GM23338 (cell line): ENCODE measurements at places on chromosomes 6 and 20. TPM values are rescaled to one million over a fixed set of nuclear protein-coding genes. Genes with fewer than 3 reads are reported as not detected.

Gene MEP1A
- not detected in 2 replicates for total RNA-seq

Gene PXDC1
- 1.7 and 1.8 TPM in 2 replicates for total RNA-seq

Gene SOD2
- 73.0 and 97.0 TPM in 2 replicates for total RNA-seq

Gene SAMD5
- total RNA-seq: 0.03 and 0.08 TPM in 2 replicates

DNA sequence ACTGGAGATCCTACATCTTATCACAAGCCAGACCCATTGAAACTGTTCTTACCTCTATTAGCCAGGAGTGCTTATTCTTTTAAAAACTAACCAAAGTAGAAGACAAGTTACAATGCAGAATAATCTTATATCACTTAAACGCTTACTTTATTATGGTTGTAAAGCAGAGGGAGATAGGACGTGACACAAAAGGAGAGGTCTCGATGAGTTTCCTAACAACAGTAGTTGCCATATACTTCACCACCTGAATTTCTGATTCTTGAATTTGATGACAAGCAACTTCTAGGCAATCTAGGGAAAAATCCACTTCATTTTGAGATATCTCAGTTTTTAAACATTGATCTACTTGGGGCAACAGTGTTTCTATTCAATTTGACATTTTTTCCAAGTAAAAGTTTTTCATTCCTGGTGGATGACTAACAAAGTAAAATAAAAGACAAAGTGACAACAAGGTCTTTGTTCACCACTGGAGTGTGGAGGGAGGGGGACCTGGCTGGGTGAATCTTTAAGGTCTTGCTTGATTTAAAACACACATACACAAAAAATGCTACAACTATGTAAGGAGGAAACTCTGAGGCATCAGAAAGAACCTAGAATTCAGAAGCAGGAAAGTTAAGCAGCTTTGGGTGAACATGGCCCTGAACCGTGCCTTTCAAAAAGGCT, 110.9 kb downstream of the SMLR1 start:
- H3K4me3 ChIP-seq: no peak overlapping the region
- H3K4me1 ChIP-seq: peaks cover 23% of the 10 kb centered on the region
- no peaks in the 10 kb centered on the region for H3K36me3 ChIP-seq

DNA sequence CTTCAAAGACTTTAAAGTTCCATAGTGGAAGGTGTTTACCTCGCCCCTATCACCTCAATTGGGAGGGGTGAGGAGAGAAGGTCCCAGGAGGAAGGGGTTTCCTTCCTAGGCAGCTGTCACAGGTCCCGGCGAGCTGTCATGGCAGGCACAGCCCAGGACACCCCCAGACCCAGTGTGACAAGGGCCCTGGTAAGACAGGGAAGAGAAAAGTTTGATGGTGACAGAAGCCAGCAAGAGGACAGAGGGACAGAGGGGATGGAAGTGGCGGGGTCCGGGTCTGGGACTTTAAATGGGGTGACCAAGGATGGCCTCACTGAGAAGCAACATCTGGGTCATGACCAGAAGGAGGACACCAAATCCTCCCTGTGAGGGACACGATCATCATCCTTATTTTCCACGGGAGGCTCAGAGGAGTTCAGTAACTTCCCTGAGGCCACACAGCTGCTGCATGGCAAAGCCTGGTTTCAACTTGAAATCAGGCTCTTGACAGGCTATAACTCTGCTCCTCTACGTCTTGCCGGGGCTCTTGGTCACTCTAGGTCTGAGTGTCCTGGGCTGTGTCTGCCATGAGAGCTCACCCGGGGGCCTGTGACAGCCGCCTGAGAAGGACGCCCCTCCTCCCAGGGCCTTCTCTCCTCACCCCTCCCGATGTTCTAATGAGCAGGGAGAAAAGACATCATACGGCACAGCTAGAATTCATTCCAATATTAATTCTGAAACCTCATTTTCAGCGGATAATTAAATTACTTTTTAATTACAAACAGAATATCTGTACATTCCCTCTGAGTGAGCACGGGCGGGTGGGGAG, 222.2 kb downstream of the PREX1 start:
- no peak overlapping the region for H3K4me3 ChIP-seq
- no peak for DNase-seq
- H3K27me3 ChIP-seq: no peaks in the 10 kb centered on the region
- no peaks in the 10 kb centered on the region; the same call in 1 of the 2 replicates for H3K4me1 ChIP-seq
- H3K36me3 ChIP-seq: no peaks in the 10 kb centered on the region

GRCh38 chr6:107121266-107121665, 6.0 kb upstream of the BEND3 start:
- no peaks in the 10 kb centered on the region for H3K27me3 ChIP-seq
- peaks cover 16% of the 10 kb centered on the region for H3K4me1 ChIP-seq
- no peak for DNase-seq
- H3K27ac ChIP-seq: no peak overlapping the region

DNA sequence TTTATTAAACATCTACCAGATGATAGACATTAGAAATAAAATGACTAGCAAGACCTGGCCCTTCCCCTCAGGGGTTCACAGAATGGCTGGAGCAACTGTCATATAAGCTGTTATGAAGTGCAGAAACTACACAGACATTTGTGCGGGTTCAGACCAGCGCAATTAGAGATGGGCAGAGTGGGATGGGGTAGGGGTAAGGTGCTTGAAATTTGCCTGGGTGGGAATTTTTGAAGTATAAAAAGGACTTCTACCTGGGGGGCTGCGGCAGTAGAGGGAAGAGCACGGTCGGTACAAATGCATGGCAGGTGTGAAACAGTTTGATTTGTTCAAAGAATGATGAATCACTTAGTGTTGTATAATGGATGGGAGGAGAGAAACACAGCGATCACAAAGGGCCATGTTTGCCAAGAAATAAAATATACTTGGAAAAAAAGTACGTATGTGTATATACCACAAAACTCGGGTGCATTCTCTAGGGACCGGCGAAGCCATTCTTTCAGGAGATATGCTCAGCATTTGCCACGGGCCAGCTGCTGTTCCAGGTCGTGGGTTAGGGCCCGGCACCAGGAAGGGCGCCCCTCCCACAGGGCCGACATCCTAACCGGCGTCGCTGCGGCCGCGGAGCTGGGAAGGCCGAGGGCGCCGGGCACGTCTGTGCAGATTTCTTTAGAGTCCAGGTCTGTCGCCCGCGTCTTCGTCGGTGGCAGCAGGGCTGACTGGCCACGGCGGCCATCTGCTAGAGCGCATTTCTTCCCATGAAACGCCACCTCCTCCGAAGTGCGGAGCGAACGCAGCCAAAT, 809 bp upstream of the NOL7 start:
- peak; percentile 62 for DNase-seq
- H3K27ac ChIP-seq: peak overlapping the region; percentile 81; the same call in 1 of the 2 replicates
- peaks cover 17% of the 10 kb centered on the region; the same call in 1 of the 2 replicates for H3K36me3 ChIP-seq
- H3K4me1 ChIP-seq: peaks cover 14% of the 10 kb centered on the region
- no peaks in the 10 kb centered on the region for H3K27me3 ChIP-seq

GRCh38 chr20:9093218-9093957, 24.5 kb downstream of the PLCB4 start:
- H3K4me3 ChIP-seq: no peak overlapping the region
- H3K27ac ChIP-seq: no peak overlapping the region
- H3K4me1 ChIP-seq: peaks cover 13% of the 10 kb centered on the region; the same call in 1 of the 2 replicates
- no peak for DNase-seq

GRCh38 chr6:127058027-127058426, 60.4 kb upstream of the RSPO3 start:
- no peak for DNase-seq
- H3K4me1 ChIP-seq: no peaks in the 10 kb centered on the region
- no peak overlapping the region for H3K4me3 ChIP-seq
- no peaks in the 10 kb centered on the region for H3K36me3 ChIP-seq
- H3K27ac ChIP-seq: no peak overlapping the region
- no peaks in the 10 kb centered on the region for H3K27me3 ChIP-seq

- 0 out of 2 replicates have a peak overlapping the region, but pooled peaks have one; percentile 9 for H3K27ac ChIP-seq
- no peaks in the 10 kb centered on the region for H3K27me3 ChIP-seq
- DNase-seq: no peak
- peaks cover 21% of the 10 kb centered on the region for H3K4me1 ChIP-seq
- peaks cover 8% of the 10 kb centered on the region; the same call in 1 of the 2 replicates for H3K36me3 ChIP-seq
These were observed 45.3 kb upstream of the DSN1 start for GRCh38 chr20:36818861-36819260.

- H3K4me1 ChIP-seq: peaks cover under 1% of the 10 kb centered on the region; the same call in 1 of the 2 replicates
- no peak overlapping the region for H3K4me3 ChIP-seq
- H3K36me3 ChIP-seq: no peaks in the 10 kb centered on the region
- H3K27ac ChIP-seq: no peak overlapping the region
- DNase-seq: peak; percentile 72
- no peaks in the 10 kb centered on the region for H3K27me3 ChIP-seq
These were observed 610.3 kb downstream of the RNF144B start for GRCh38 chr6:18997375-18997826.

DNA sequence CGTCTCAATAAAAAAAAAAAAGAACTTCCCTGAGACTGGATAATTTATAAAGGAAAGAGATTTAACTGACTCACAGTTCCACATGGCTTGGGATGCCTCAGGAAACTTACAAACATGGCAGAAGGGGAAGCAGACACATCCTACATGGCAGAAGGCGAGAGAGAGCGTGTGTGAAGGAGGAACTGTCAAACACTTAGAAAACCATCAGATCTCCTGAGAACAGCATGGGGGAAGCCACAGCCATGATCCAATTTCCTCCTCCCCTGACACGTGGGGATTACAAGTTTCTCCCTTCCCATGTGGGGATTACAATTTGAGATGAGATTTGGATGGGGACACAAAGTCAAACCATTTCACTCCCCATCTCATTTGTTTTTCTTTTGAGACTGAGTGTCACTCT, 46.6 kb upstream of the TFAP2C start:
- H3K4me3 ChIP-seq: no peak overlapping the region
- no peak overlapping the region for H3K27ac ChIP-seq
- no peak for DNase-seq
- H3K4me1 ChIP-seq: no peaks in the 10 kb centered on the region
- H3K36me3 ChIP-seq: no peaks in the 10 kb centered on the region

- no peaks in the 10 kb centered on the region for H3K4me1 ChIP-seq
- no peak for DNase-seq
- no peak overlapping the region for H3K27ac ChIP-seq
- H3K27me3 ChIP-seq: no peaks in the 10 kb centered on the region
These were observed 37.1 kb downstream of the TNFAIP3 start for GRCh38 chr6:137903933-137904821.

DNA sequence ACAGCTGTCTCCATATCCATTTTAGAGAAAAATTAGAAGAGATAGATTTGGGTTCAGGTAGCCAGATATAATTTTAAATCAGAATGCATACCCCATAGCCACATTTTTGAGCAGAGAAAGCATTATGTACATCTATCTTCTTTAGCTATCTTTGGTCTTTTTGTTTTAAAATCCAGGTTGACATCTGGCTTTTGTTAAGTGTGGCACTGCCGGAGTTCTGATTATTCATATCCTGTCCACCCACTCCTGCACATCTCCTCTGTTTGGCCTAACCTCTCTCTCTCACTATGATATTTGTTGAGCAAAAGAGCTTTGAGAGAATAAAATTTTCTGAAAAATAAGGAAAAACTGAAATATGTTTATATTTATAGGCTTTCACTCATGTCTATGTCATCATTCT, 189.7 kb downstream of the PACRG start:
- no peak overlapping the region for H3K27ac ChIP-seq
- no peaks in the 10 kb centered on the region for H3K36me3 ChIP-seq
- H3K4me3 ChIP-seq: no peak overlapping the region
- DNase-seq: no peak
- no peaks in the 10 kb centered on the region for H3K27me3 ChIP-seq
- no peaks in the 10 kb centered on the region for H3K4me1 ChIP-seq

- H3K36me3 ChIP-seq: no peaks in the 10 kb centered on the region
- H3K4me1 ChIP-seq: peaks cover 10% of the 10 kb centered on the region
- H3K4me3 ChIP-seq: peak overlapping the region; percentile 28; the same call in 1 of the 2 replicates
- no peak overlapping the region for H3K27ac ChIP-seq
- DNase-seq: peak; percentile 94
These were observed 85.7 kb upstream of the FOXC1 start for GRCh38 chr6:1524040-1524480.

GRCh38 chr20:22414305-22414742, 170.0 kb downstream of the FOXA2 start:
- no peak for DNase-seq
- H3K36me3 ChIP-seq: no peaks in the 10 kb centered on the region
- no peak overlapping the region for H3K27ac ChIP-seq

DNA sequence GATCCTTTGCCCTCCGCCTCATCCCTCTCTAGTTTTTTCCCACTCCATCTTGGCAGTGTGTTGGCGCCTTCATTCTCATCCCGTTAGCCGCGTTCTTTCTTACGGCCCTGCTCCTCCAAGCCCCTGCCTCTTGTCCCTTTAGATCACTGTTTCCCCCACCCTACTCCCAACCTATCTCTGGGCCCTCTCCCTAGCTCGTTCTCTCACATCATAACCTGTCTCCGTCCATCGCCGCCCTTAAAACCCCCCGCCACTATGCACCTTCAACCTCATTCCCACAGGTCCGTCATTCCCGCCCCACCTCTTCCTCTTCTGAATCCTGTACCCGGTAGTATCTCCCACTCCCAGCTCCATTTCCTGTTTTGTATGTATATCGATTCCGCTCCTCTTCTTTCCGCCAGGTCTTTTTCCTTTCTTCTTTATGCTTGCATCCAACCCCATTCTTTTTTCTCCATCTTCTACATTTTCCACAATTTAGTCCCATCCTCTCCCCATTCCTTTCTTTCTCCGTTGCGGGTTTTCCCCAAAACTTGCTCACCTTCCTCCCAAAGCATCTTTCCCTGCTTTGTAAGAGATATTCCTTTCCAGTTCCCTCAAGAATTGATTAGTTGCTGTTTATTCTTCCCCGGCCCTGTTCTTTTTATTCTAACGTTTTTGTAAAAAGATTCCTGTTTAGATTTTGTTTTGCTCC, 671 bp downstream of the EFHC1 start:
- H3K4me1 ChIP-seq: no peaks in the 10 kb centered on the region; the same call in 1 of the 2 replicates
- H3K4me3 ChIP-seq: peak overlapping the region; percentile 80
- H3K27me3 ChIP-seq: no peaks in the 10 kb centered on the region
- DNase-seq: peak; percentile 77
